ENCODE measurements at places on chromosomes 5 and 9.
A peak's percentile ranks its signal among the peaks of the same experiment; 100 is the strongest.

- peak; percentile 16 for DNase-seq
These were observed 136.1 kb upstream of the CLINT1 start for GRCh38 chr5:157994906-157995519.

DNA sequence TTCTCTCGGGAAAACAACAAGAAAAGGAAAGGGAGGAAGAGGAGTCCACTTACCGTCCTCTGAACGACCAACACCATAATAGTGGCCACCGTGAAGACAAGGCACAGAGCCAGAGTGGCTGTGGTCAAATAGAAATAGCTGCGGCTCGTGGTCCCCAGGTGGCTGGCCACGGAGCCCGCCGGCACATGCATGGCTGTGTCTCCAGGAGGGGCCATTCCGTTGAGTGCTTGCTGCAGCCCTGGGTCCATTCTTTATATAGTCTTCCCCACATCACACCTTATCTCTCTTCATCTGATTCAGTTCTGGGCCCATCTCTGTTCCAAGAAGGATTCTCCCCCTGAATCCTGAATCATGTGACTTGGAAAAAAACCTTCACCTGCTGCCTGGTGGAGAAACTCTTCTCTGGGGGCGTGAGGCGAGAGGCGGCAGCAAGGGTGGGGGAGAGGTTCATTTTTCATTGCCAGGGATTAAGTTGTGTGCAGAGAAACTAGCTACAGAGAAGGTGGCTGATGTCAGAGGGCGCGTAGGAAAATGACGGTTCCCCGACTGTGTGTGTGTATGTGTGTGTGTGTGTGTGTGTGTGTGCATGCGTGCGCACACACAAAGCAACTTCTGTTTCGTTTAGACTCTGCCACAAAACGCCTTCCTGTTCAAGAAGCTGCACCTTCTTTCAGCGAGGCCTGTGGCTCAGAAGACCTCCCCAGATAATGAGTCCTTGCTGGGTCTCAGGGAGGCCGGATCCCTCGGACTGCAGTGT is at the start of gene TNFSF8:
TNFSF8 (minus strand) TSS at position 536 of the 757 bp plus-strand sequence; CDS start at position 248, 288 bp downstream.
- DNase-seq, result peak; percentile 69

DNA sequence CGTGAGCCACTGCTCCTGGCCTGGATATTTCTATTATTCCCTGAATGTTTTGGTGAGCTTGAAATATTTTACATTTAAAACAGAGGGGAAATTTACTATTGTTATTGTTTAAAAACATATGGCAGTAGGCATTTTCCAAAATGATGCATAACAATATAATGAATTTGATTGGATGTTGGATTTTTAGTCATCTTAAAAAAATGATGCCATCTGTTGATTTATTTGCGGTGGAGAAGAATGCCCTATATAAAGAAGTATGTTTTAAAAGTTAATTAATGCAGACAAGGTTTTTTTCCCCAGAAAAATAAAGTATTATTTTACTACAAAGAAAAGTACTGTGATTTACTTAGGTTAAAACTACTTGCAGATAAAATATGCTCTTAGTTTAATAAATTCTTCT is 33.4 kb upstream of the ARRDC3 start:
- no peak for DNase-seq

GRCh38 chr9:83405759-83406158 is 132.4 kb downstream of the FRMD3 start:
- no peak for DNase-seq

DNA sequence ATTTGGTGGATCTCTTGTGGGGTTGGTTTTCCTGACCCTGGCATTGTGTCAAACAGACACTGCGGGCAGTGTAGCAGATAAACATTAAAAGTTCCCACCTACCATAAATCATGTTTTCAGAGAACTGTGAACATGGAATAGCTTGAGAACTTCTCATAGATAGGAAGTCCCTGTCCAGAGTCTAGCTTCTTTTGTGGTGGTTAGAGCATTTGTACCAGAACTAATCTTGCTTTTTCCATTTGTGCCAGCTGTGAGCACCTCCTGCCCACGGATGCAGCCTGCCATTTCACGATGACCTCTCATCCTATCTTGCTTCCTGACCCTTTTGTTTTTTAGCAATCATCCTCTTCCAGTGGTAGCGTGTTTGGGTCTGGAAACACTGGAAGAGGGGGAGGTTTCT is 61.4 kb downstream of the FAM78A start:
- no peak for DNase-seq

- DNase-seq, result no peak
These were observed 50.9 kb downstream of the CERT1 start for GRCh38 chr5:75460532-75460931.

GRCh38 chr5:89988998-89989655 is 420.4 kb downstream of the CETN3 start:
- DNase-seq, result no peak

DNA sequence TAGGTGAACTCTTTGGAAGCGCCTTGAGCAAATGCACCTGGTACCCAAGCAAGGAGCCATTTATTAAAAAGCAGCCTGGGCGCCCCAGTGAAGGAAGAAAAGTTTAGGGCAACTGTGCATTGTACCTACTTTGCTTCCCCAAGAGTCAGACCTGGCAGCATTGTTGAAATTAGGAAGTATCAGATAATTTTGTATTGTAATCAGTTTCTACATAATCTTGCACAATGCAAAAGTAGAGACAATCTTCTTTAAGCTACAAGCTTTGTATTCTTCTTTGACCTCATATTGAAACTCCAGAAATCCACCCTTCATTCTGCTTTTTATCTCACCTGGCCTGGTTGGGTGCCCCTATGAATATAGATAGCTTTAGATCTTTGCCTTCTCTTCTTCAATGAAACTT is 490.8 kb downstream of the RASEF start:
- no peak for DNase-seq

DNA sequence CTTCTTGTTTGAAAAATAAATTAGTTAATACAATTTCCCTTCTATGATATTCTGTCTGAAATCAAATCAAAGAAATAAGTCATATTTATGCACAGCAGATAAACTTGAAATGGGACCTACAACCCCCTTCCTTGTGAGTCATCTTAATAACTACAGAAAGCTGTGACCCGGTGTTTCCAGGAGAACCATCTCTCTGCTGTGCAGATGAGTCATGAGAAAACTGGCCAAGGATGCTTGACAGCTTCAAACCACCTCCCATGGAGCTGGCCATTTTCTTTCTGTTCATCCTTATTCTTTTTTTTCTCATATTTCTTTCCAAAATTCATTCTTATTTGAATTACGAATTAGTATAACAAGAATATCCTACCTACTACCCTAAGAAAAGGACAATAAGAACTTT is 43.4 kb upstream of the NR4A3 start:
- DNase-seq, result no peak

GRCh38 chr5:136087961-136088871 is 44.4 kb upstream of the SMAD5 start:
- no peak for DNase-seq

GRCh38 chr9:80509358-80509757 is 937.6 kb downstream of the TLE4 start:
- DNase-seq, result no peak

DNA sequence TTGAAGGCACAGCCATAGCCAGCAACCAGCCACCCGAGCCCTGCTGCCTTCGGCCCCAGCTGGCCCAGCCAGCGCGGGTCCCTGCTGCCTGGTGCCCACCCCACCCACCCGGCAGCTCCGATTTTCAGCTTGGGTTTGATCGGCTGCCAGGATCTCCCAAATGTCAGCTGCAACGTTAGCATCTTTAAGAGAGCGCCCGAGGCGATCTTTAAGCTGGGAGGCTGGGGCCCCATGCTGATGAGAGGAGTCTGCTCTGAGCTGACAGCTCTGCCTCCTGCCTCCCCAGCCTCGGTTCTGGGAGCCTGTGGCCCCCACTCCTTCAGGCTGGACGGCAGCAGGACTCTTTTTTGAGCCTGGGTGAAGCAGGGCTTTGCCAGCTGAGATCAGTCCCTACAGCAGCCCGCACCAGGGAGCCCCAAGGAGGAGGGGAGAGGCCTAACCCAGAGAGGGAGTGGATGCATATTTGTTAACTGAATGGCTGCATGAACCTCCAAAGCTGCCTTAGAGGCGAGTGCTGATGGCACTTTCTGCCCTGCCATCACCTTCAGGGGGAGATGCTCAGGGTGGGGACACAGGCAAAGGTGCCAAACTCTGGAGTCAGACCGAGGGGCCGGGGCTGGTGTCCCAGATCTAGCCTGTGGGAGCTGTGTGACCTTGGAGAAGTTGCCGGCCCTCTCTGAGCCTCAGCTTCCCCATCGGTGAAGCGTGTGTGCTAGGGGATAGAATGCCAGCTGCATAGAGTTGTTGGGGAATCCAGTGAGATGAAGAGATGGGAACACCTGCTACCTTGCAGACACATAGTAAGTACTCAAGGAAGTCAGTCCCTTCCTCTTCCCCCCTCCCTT is 165.5 kb downstream of the C9orf50 start:
- no peak for DNase-seq

DNA sequence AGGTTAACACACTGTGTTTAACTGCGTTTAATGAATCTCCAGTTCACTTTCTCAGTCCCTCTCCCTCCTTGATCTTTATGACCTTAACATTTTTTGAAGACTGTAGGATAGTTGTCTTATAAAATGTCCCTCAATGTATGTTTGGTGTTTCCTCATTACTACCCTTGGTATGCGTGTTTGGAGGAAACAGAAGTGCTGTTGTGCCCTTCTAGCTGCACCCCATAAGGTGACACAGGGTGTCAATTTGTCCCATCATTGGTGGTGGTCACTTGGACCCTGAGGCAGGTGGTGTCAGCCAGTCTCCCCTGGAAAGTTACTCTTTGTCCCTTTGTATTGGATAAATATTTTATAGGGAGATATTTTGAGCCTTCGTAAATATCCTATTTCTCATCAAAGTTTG is 52.3 kb downstream of the RAD23B start:
- DNase-seq, result no peak

DNA sequence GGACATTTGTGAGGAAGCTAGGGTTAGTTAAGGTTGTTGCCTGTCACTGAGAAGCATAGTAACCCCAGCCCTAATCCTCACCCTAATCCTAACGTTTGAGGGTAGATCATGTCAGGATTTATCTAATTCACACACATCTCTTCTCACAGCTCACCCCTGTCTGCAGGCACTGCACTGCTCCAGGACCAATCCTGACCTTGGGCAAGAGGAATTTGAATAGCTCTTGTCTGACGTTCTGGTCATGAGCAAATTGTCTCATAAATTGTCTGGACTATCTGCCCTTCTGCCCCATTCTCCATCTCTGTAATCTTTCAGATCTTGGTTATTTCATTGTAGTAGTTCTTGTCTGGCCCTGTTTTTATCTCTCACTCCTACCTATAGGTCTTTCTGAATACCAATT is 18.7 kb downstream of the CRHBP start:
- no peak for DNase-seq

Measured in activated T-helper 9 cell treated with anti-CD3 and anti-CD28 coated beads, Interleukin-2, amount 50 U/mL, for 16 hours (primary cell).